Cardiac septum (tissue), 1 donor: ENCODE measurements at places on chromosomes 3 and 15. TPM values are rescaled to one million over a fixed set of nuclear protein-coding genes. Genes with fewer than 3 reads are reported as not detected.

OSTN gene
- 0.48 TPM for total RNA-seq

CD200 gene
- total RNA-seq = 1.4 TPM

DNA sequence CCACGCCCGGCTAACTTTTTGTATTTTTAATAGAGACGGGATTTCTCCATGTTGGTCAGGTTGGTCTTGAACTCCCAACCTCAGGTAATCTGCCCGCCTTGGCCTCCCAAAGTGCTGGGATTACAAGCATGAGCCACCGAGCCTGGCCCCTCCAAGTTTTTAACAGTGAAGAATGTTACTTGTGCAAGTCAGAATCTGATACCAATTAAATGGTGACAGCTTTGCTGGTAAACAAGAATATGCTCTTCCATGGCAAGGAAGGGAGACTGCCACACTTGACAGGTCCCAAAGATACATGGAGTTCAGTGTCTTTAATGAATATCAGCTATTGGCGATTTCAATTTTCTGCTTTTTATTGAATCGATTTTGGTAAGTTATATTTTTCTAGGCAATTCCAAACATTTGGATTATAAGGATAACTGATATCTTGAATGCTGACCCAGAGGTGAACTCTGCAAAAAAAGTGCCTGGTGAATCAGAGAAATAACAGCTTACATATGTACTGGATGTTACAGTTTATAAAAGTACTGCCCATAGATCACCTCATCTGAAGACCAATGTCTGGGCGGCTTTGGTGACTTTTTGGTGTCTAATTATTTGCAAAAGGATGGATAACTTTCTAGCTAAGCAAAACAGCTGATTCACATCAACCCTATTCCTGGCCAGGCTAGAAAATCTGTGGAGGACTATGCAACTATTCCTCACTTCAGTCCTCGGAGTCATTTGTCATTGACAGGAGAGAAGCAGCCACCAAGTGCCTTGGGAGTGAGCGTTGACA is 1.2 kb downstream of the PARP16 start:
- no peak for DNase-seq

DNA sequence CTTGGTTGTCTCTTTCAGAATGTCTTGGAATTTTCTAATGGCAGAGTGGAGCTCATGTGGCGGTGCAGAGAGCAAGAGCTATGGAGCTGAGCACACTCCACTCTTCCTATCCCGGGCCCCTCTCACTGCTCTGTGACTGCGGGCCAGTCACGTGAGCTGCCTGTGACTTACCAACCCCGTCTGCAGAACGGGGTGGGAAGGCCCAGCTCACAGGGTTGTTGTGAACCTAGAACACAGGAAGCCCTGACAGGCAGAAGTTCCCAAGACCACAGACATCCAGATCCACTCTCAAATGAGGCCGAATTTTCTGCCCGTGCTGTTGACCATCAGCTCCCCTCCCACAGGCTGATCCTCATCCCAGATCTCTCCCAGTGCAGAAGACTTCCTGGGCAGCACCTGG is 35.5 kb upstream of the PLXNA1 start:
- no peak for DNase-seq

- no peak for DNase-seq
These were observed 17.2 kb upstream of the SPG21 start for GRCh38 chr15:65006876-65007275.

COL6A5 gene
- total RNA-seq = not detected

- DNase-seq = no peak
These were observed 58.5 kb downstream of the CEP63 start for GRCh38 chr3:134544316-134544715.

GRCh38 chr3:55161231-55161630 is 233.4 kb upstream of the LRTM1 start:
- no peak for DNase-seq

GRCh38 chr3:140563206-140563760 is 114.6 kb upstream of the TRIM42 start:
- DNase-seq = no peak

DNA sequence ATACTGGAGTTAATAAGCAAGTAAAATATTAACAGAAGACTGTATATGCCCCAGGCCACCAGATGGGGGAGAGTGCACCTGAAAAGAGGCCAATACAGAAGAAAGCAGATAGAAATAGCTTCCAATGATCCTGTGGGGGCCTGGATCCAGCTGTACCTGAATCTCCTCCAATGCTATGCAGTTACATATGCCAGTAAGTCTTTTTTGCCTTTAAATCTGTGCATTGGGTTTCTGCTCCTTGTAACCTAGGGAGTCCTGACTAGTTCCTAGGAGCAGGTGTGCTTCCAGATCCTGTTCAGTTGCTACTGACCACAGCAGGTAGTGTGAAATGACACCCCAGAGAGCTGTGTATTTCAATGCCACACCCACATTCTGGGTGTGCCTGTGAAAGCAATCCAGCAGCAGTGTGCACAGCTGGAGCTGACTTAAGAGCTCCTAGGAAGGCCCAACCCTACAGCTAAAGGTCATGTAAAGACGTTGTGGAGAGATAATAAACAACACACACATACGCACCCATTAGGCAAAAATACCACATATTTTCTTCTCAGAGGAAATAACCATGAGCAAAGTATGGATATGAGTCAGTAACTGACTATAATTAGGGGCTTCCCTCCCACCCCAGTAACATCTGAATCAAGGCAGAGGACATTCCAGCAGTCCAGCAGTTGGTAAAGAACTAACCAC is 62.2 kb upstream of the AKAP13 start:
- no peak for DNase-seq

DNA sequence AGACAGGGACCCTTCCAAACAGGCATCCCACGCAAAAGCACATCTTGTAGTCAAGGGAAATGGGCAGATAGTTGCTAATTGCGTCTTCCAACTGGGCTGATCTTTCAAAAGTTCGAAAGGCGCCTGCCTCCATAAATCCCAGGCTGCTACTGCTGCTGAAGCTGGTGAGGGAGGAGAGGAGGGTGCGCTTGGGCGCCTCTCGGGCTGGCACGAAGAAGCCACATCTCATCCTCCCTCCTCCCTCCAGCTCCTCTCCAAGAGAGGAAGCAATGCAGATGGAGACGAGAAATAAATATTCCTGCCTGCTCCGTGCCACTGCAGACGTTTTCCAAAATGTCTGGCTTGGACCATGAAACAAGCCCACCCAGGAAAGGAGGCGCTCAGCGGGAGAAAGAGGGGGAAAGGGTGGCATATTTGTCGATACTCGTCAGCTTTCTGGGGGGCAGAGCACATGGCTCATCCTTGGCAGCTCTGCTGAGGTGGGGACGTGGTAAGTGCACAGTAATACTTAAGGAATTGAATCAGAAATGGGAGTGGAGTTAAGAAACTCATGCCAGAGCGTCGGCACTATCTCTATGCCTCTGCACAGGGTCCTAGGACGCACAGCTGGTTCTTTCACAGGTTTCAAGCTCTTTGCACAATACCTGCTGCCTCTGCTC is 88.9 kb upstream of the FEZF2 start:
- DNase-seq = no peak

CDHR4 gene
- not detected for total RNA-seq

DNA sequence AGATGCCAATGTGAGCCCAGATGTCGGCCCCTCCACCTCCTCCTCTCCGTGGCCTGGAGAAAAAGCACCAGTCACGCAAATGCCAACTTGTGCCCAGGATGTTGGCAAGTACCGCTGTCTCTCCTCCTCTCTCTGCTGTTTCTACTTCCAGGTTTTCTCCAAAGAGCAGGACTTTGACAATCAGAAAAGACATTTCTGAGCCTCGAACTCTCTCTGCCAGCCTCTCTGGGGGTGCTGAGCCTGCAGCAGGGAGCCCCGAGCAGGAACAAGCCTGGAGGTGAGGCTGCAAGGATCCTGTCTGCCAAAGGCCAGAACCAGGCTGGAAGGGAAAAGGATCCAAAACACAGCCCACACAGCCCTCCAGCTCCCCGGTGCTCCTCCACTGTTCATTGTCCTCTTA is 89.7 kb downstream of the SEC22A start:
- no peak for DNase-seq

DNA sequence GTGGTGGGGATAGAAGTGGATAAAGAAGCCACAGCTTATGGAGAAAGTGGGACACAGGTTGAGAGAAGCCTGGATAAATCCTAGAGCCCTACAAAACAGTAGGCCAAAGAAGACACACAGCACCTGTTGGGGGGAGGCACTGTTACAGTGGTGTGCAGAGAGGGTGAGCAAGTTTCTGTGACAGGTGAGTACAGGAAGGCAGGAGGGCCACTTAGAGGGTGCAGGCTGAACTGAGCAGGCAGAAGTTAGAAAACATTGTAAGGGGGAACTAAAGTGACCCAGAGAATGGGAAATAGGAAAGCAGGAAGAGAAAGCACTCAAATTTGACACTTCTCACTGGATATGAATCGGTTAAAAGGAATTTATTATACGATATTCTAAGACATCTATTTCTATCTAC is 146.1 kb upstream of the TMCO5A start:
- DNase-seq = no peak

- DNase-seq = no peak
These were observed 2.6 kb downstream of the ALPK3 start for GRCh38 chr15:84819791-84820190.

MOBP gene
- 0.08 TPM for total RNA-seq
